ENCODE measurements at places on chromosomes 2 and 18.

DNA sequence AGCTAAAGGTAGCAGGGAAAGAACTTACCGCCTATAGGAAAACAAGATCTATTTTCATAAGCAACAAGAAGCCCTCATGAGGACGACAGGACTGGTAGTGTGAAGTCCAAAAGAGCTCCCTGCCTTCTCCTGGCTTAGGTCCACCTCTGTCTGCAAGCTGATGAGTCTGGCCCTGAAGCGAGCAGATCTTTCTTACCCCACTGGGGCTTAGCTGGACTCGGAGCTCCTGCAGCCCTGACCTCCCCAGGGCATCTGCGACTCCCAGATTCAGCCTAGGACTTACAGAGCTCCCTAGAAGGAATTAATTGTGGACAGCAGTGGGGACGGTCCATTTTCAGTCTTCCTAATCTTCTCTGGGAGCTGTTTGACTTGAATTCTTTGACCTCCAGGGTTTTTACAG, 53.7 kb downstream of the MCFD2 start:
- no peak for DNase-seq

DNA sequence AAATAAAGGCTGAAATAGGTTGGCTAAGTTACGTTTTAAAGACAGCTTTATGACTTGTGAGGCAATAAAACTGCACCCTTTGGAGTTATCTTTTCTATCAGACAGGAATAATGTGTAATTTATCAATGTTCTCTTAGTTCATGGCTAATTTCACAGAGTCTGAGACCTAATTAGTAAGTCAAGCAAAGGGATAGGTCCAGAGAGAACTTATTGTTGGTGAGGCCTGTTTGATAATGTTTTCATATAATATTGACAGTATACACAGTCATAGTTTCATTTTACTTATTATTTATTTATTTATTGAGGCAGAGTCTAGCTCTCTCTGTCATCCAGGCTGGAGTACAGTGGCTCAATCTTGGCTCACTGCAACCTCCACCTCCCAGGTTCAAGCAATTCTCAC, 1.9 kb upstream of the IL36RN start:
- DNase-seq, result no peak

DNA sequence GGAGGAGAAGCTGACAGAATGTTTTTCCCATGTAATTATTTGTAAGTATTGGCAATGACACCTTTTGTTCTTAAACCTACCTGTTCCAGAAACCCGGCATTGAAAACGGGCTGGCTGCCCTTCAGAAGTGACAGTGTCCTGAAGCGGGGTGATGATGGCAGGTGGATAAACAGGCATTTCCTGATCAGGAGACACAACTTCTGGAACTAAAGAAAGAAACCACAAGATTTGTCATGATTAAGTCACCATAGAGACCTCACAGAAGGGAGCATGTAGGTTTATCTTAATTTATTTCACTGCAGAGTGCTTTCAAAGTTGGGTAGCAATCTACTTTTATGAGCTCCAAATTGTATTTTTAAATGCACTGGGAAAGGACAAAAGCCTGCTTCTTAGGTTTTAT, 43.1 kb downstream of the TTN start:
- no peak for DNase-seq

DNA sequence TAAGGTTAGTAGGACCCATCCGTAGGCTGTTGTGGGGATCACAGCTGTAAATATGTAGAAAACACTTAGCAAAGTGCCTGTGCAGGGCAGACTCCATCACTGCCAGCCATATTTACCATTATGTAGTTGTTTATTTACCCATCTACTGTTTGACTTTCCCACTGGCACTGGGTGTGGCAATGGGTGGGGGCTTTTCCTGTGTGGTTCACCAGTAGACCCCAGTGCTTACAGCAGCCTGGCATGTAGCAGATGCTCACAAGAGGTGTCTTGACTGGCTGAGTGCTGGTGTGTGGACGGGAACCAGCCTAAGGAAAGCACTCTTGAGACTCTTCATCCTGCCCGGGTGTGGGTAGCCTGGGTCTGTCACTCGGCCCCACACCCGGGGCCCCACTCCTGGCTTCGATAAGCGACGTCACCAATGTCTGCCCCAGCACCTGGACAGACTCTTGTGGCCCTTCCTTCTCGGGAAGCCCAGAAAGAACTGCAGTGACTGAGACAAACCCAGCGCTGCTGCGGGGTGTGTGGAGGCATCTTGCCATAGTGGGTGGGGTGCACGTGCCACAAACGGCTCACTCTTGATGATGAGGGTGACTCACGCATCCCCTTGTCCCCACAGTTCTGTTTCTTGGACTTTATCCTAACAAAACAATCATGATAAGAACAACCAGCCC, 78.3 kb downstream of the HDAC4 start:
- no peak for DNase-seq

All from 8988T (cell line).